ENCODE measurements at places on chromosomes 11 and 22. TPM values are rescaled to one million over a fixed set of nuclear protein-coding genes. Genes with fewer than 3 reads are reported as not detected.

DNA sequence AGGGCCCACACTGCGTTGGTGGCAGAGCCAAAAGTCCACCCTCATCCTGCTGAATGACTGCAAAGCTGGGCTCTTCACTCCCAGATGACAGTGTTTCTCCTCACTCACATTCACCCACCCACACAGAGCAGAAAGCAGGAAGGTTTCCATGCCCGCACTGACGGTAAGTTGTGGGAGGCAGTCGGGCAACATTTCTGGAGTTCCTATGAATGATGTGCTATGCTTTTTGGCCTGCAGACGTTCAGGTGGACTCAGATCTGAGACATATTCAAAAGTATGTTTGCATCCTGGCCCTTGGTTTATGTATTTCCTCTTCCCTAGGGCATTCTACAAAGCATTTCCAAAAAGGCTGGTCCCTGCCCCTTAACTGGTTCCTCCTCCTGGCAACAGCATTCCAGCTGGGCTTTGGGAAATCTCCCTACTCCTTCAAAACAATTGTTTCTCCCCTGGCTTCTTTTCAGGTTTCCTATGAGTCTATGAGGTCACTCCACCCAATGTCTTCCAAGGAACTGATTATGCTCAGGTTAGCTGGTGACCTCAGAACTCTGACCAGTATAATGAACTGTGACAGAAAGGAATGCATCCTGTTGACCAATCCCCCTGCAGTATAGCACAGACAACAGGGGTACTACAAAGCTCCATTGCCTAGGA, 36.4 kb downstream of the PACSIN2 start:
- DNase-seq: no peak

DNA sequence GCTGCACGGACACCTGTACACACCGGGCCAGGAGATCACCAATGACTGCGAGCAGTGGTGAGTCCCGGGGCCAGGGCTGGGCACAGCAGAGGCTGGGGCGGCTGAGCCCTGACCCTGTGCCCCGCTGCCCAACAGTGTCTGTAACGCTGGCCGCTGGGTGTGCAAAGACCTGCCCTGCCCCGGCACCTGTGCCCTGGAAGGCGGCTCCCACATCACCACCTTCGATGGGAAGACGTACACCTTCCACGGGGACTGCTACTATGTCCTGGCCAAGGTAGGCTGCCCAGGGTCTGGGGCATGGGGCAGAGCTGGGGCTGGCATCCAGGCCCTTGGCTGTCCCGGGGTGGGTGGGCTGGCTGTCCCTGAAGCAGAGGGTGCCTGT, 7.7 kb downstream of the MUC2 start:
- DNase-seq: no peak

DNA sequence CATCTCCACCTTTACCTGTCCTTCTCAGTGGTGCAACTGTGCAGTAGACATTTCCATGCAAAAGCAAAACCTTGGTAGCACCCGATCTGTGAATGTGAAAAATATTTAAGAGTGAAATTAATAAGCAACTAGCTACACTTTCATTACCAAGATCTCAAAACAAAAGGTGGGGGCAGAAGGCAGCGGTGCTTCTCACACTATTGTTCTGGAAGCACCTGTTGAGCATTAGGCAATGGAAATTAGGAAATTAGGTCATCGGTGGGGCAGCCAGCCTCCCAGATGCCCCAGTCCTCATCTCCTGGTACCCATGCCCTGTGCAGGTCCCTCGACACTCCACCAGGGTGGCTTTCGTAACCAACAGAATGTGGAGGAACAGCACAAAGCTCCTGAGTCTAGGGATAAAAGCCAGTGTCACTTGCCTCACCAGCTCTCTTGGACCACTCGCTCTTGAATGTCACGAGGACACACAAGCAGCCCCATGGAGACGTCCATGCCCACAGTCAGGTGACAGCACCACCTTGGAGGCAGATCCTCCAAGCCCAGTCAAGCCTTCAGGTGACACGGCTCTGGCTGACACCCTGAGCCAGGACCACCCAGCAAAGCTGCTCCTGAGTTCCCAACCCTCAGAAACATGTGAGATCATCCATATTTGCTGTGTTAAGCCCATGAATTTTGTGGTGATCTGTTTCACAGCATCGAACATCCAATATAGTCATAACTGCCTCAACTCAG, 3.3 kb downstream of the LTO1 start:
- DNase-seq: no peak

DNA sequence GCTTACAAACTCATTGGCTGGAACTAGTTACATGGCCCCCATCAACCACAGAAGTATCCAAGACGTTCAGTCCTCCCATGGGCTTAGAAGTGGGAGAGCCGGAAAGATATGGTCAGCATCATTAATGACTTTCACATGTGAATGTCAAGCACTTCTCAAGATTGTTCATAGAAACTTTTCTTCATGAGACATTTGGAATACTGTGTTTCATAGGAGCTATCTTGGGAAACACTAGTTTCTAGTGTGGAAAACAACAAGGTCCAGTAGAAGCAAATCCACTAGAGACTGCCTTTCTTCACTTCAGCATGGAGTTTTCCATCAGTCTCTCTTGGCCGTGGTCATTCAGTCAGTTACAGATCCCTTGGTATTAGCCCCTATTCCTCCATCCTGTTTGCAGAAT, 160.9 kb downstream of the C11orf91 start:
- no peak for DNase-seq

- DNase-seq: no peak
Observed at GRCh38 chr11:16883174-16883573, 131.0 kb downstream of the PLEKHA7 start.

DNA sequence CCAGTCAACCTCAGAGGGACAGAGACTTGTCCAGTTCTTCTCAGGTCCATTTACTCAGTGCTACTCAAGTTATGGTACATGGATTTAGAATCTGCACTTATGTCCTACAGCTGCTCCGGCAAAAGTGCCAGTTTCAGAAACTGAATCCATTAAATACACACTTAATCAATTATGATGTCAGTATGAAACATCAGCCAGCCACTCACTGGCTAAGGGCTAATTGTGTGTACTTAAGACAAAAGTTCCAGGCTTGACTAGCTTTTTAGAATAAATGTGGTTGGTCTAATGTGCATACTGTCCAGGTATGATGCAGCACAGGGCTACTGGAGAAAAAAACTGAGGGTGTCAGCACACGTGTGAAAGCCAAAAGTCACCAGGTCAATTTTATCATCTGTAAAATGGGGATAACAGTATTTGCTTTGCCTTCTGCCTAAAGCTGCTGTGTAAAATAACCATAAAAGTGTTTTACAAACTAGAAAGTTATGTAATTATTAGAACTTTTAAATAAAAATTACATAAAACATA, 55.4 kb upstream of the CYP2D6 start:
- DNase-seq: no peak

GRCh38 chr11:44872556-44872955, 78.1 kb downstream of the TP53I11 start:
- no peak for DNase-seq

GRCh38 chr11:20131788-20132666, 28.2 kb downstream of the DBX1 start:
- peak; percentile 23 for DNase-seq

- DNase-seq: no peak
Observed at GRCh38 chr22:41862160-41862529, 29.2 kb downstream of the SREBF2 start.

- no peak for DNase-seq
Observed at GRCh38 chr22:31241200-31241599, 29.1 kb downstream of the LIMK2 start.

- no peak for DNase-seq
Observed at GRCh38 chr11:129703846-129704245, 111.8 kb upstream of the TMEM45B start.

GRCh38 chr11:121406291-121406690, 45.8 kb upstream of the SORL1 start:
- DNase-seq: no peak

DNA sequence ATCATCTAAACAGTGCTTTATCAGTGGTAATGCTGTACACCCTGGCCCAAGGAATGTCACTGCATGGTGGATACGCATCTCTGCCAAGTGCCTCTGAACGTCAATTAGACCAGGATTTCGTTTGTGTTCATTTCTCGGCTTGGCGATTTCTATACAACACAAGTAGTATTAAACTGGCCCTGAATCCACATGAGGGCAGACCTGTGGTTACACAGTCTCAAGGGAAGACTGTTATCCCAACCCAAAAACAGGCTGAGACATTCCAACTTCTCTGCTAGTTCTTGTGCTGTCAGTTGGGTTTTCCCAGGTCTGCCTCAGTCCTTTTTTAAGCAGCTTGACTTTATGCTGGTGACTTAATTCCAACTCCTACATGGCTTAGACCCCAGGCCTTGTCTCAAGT, 58.1 kb downstream of the HIRA start:
- no peak for DNase-seq

DNA sequence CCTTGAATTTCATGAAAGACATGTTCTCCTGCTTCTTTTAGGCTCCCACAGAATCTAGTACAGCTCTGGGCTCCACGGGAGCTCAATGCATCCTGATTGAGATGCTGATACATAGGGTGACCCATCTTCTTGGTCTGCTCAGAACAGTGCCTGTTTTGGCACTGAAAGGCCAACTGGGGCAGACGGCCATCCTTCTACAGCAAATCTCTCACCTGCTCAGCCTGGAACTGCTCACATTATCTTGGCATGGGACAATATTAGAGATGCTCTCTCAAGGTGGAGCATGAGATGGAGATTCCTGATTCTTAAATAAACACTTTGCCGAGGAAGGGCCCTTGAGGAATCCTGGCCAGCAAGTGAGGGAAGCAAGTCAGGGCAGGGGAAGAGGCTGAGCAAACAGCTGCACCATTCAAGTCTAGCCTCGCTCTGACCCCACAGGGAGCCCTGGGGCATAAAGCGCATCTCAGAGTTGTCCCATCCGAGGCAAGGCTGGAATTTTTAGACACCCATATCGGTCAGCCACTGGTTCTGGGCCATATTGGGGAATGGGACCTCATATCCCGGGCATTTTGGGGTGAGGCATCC, 58.4 kb upstream of the CSNK2A3 start:
- no peak for DNase-seq

GRCh38 chr11:57275582-57275981, 38.5 kb upstream of the APLNR start:
- DNase-seq: no peak

- DNase-seq: peak; percentile 92
Observed at GRCh38 chr11:62727872-62728170, 465 bp upstream of the TTC9C start.

- DNase-seq: no peak
Observed at GRCh38 chr22:16695261-16695660, 102.7 kb upstream of the CCT8L2 start.

DNA sequence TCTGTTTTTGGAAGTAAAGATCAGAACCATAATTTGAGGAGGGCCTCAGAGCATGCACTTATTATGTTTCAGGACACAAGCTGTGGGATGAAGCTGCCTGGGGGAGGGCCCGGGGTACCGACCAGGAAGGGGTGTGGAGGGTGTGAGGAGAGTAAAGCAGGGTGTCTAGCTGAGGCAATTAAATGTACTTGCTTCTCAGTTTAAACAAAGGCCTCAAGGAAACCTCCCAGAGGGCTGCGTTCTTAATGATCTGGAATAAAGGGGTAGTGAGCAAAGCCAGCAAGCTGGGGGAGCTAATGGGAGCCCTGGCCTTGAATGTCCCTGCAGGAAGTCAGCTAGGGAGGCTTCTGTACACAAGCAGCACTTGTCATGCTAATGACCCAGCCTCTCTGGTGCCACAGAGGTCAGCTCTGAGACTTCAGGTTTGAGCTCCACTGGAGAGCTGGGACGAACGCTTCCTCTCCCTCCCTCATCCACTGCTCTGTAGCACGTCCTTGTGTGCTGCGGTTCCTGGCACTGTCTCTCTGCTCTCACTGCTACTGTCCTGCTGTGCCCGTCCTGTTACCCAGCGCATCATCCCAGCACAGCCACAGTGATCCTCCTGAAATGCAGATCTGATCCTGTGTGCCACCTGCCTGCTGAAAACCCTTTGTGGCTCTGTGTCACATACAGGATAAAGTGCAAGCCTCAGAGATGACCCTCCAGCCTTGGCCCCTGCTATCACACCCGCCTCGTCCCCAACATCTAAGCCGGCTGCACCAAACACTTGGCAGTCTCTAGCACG, 159.7 kb downstream of the DBX1 start:
- DNase-seq: no peak

- no peak for DNase-seq
Observed at GRCh38 chr11:2934611-2935239, 5.5 kb upstream of the PHLDA2 start.

CARD18 gene
- not detected for polyA plus RNA-seq

CLTCL1 gene
- polyA plus RNA-seq: 6.6 TPM

VWCE gene
- 1.7 TPM for polyA plus RNA-seq

NEFH gene
- polyA plus RNA-seq: 1.6 TPM

MN1 gene
- 2.7 TPM for polyA plus RNA-seq

OR2AG2 gene
- polyA plus RNA-seq: 0.11 TPM

CD248 gene
- 105 TPM for polyA plus RNA-seq

SEZ6L gene
- not detected for polyA plus RNA-seq

PATE4 gene
- polyA plus RNA-seq: not detected

DERL3 gene
- polyA plus RNA-seq: 0.27 TPM

All from AG04450 (cell line).